ENCODE measurements at places on chromosomes 13 and 19.

DNA sequence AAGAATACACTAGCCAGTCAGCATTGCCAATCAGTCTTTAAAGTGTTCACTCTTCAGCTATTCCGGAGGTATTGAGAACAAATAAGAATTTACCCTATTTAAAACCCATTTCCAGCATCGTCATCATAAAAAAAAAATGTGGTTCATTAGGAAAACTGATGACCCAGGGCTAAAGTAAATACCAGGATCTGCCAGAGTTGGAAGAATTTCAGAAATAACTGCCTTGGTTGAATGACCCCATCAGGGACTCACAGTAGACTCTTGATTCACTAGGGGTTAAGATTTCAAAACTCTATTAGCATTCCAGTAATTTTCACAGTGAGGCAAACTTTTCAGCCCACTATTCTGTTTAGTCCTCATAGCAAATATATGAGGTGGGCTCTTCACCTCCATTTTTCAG, 377.0 kb downstream of the ITGBL1 start:
- DNase-seq: no peak

DNA sequence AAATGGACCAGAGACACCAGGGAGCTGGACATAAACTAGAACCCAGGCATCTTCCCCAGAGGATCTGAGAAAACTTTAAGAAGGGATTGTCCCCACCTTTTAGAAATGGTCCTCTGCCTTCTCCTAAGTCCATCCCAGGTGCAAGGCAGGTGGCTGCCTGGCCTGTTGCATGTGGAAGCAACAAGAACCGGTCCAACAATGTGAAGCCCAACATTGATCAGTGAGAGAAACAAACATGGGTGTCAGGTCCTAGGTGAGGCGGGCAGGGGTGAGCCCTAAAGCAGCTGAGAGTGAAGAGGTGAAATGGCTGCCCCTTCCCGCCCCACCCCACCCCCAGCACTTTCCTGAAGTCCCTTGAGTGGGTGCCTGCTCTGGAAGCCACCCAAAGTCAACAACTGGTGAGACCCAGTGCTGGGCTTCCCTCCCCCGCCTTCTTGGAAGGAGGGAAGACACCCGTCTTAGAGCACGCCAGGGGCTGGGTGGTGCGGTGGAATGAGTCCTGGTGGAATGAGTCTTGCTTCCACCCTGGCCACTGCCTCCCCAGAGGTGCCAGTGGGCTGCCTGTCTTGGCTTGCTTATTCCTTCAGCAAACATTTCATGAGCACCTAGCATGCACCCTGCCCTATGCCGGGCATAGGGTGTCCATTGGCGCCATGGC, 1.7 kb downstream of the AP1M1 start:
- DNase-seq: no peak

DNA sequence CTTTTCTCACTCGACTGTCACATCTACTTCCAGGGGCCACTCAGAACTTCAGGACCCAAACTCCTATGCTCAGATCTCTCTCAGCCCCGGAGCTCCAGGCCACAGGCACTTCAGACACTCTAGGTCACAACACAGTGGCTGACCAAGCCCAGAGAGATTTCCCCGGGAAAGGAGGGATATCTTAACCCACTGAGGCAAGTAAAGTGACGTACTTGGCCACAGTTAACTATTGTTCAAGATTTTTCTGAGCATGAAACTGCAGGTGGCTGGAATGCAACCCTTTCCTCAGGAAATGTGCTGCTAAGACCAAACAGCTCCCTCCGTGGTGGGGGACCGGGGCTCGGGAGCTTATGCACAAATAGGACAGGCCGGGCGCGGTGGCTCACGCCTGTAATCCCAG, 23.9 kb downstream of the OPA3 start:
- DNase-seq: no peak

- DNase-seq: no peak
These were observed 150.3 kb downstream of the SLITRK5 start for GRCh38 chr13:87821512-87821911.

Data from NCI-H1694 treated with DMSO at 0.1 percent for 48 hours (cell line).